ENCODE measurements at places on chromosomes 2 and 18.

GRCh38 chr2:236673126-236673822 is 103.6 kb downstream of the ACKR3 start:
- no peak for DNase-seq

GRCh38 chr2:236694146-236694888 is 124.7 kb downstream of the ACKR3 start:
- DNase-seq = no peak

- DNase-seq = no peak
Observed at GRCh38 chr2:231163011-231163410, 35.4 kb upstream of the ARMC9 start.

DNA sequence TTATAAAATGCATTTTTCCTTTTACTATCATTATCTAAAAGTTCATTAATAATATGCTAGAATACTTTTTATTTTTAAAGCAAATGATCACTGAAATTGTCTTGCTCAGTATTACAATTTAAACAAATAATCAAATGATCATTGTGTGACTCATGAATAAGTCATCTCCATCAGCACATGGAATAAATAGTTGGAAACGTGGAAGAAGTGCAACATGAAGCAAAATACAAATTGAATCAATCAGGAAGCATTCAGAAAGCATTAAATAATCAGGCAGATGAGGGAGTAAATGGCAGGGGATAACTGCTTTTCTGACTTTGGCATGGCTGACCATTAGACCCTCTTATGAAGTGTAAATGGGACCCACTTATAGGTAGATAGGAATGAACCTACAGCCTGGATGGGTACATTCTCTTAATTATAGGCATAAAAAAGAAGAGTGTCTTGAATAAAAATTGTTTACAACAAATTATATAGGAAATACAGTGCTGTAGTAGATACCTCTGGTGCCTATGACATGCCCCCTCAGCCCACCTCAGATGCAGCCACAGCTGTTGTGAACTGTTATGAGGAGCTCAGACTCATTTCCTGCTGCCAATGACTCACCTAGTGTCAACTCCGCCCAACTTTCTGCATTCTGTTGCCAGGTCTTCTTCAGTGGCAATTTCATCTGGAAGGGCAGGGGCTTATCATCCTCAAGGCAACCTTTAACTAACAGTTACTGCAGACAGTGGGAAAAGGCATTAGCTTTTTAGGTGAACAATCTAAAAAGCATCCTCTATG is 936.0 kb downstream of the TRIB2 start:
- DNase-seq = no peak

DNA sequence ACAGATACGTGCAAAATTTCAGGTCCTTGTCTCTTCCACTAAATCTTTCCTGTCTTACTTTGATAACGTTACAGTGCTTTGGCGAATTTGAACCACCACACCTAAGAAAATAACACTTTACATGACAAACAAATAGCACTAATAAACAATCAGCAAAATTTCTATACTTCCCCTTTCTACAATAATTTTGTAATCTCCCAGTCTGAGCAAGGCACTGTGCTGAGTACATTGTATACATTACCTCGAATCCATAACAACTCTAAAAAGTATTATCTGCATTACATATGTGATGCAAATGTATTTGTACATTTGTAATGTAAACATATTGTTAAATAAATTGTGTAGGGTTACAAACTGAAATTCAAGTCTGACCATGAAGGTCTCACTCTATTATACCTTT is 49.9 kb downstream of the RTN4 start:
- DNase-seq = no peak

DNA sequence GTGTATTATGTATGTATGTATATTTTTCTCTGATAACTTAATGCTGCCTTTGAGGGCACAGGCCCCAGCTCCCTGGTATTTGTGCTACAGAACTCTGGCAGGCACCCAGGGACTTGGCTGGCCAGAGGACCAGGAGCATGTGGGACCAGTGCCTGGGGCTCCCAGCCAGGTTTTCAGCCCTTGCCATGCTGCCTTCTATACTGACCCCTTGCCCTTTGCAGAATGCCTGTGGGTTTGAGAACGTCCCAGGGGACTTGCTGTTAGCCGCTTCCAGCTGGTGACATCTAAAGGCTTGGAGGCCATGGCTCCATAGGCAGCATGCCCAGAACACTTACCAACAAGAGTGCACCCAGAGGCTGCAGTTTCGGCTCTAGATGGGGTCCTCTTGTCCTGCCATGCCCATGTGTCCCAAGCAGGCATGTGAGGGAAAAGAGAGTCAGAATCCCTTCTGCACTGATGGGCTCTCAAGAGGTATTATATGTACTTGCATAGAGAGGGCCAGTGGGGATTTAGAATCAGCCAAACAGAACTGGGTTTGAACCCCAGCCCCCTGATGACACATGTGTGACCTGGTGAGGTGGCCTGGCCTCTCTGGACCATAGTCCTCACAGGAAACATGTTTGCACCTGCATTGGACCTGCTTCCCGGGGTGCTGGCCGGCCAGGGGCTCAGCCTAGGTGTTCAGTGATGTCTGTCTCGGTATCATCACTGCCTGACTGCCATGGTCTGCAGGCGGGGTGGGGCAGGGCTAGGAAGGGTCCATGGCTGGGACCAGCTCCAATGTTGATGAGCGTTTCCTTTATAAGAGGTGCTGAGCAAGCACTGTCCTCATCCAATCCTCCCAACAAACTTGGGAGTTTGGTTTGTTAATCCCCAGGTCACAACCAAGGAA is 119.2 kb upstream of the FHL2 start:
- DNase-seq = no peak

DNA sequence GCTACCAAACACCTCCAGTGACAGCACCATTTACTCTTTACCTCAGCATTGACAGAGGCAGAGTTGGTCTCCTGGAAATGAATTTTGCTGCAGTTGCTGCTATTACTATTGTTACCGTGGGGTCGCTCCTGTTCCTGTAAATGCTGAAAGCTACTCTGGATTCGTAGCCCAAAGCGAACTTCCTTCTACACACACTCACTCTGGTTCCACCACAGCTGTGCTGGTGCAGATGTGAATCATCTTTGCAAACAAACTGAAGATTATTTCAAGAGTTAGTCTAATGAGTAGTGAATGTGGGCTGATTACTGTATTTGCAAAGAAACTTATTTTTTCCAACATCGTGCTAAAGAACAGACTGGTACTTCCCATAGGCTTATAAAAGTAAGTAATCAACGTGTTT is 304.0 kb downstream of the LPIN1 start:
- DNase-seq = no peak

GRCh38 chr2:98308532-98308931 is 37.7 kb upstream of the CNGA3 start:
- no peak for DNase-seq

DNA sequence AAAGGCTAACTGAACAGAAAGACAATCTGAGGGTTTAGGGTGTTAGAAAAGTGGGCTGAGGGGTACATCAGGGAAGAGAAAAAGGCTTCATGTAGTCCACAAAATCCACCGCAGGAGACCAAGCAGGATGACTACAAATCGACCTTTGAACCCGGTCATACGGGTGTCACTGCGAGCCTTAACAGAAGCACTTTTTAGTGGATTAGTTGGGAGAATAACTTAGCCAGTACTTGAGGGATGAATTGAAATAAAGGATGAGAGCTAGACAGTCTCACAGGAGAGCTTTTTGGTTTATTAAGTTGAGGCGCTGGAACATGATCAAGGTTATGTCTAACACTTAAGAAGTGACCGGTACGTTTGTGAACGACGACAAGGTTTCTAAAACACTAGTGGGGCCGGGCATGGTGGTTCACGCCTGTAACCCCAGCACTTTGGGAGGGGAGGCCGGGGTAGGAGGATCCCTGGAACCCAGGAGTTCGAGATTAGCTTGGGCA is 217.7 kb downstream of the MCFD2 start:
- no peak for DNase-seq

- DNase-seq = no peak
Observed at GRCh38 chr2:46813680-46814079, 101.9 kb downstream of the MCFD2 start.

GRCh38 chr2:25197336-25198208 is 29.2 kb upstream of the POMC start:
- no peak for DNase-seq

DNA sequence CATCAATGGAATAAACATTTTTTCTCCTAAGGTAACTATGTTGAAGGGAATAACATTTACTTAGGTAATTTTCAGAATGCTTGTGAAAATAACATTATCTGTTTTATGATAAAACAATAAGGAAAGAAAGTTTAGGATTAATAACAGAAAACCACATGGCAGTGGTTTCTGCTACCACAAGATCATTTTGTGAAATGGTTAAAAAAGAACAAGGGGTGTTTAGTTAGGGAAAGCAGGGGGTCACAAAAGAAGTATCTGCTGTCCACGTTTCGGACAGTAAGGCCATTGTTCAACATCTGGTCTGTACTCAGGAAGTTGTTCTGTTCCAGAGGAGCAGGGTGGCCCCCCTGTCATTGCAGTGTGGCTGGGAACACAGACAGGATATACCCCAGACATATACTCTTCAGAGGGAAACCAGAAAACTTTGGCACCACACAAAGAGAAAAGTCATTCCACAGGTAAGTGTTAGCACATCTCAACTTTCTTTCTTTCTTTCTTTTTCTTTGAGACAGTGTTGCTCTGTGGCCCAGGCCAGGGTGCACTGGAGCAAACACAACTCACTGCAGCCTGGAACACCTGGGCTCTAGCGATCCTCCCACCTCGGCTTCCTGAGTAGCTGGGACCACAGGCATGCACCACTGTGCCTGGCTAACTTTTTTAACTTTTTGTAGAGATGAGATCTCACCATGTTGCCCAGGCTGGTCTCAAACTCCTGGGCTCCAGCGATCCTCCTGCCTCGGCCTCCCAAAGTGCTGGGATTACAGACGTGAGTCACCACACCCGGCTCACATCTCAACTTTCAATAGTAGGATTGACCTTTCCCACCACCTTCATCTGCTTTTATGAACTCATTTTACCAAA is 14.8 kb upstream of the ARL5A start:
- no peak for DNase-seq

- DNase-seq = no peak
Observed at GRCh38 chr2:24285484-24286152, 74.7 kb downstream of the ITSN2 start.

DNA sequence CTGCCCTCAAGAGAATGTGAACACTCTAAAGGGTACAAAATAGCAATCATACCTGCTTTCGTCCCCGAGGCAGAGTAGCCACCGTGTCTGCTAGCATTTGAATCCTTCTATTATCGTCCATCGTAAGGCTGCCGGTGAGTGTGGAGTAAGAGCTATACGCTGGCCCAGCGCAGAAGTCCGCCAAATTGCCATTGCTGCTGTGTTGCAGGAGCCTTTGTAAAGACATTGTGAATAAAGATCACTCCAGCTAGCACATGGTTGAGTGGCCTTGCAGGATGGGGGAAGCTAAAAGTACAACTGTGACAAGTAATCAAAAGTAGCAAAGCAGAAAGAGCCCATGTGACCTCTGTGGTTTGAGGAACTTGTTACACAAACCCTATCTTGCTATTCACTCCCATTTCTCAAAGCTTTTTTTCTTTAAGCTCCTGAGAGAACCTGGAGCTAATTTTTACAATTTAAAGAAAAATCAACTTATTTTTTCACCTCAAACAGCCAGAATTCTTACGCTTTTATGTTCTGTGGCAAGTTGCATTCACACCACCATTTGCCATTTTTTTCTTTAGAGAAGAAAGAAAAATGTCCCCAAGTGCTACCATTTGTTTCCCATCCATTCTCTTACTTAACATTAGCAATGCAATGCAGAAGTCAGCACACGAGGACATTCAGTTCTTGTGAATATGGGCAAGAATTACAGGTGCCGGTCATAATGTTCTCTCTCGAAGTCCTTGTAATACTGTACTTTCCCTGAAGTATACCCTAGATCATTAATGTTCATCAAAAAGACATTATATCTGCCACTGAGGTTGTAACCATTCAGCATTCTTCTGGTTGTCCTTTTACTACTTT is at the start of gene CYTIP:
Gene CYTIP, minus strand, starts transcription at position 295 of the 846 bp plus-strand sequence. Its CDS starts 69 bp downstream, at position 226.
- no peak for DNase-seq

DNA sequence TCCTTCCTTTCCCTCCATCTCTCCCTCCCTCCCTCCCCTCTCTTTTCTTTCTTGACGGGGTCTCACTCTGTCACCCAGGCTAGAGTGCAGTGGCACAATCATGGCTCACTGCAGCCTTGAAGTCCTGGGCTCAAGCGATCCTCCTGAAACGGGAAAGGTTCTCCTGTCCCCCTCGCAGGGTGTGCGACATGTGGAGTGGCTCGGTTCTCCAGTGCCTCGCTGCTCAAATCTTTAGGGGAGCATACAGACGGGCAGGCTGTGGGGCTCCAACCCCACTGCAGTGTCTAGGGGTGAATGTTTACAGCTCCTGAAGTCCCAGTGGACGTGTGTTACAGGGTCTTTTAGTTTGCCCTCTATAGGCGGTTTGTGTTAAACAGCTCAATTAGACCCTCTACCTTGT is 74.0 kb downstream of the MEX3C start:
- no peak for DNase-seq

GRCh38 chr2:173030561-173031490 is 44.8 kb upstream of the MAP3K20 start:
- no peak for DNase-seq

GRCh38 chr2:200575957-200576356 is 9.9 kb upstream of the AOX1 start:
- DNase-seq = no peak

- no peak for DNase-seq
Observed at GRCh38 chr2:126244937-126245336, 411.0 kb upstream of the GYPC start.

DNA sequence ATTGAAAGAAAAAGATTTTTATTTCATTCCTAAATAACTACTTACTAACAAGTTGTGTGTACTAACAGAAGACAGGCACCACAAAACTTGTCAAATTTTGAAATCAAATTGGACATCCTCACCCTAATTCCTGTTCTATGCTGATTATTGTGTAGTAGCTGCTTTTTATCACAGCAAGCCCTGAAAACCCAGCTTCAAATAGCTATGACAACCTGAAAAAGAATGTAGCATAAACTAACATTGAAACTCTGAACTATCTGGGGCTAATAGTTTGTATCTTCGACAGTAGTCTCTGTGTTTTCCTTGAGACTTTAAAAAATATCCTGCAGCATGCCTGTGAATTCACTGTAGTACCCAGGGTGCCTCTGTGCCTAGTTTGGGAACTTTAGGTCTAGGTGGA is 122.6 kb downstream of the WDPCP start:
- DNase-seq = no peak

DNA sequence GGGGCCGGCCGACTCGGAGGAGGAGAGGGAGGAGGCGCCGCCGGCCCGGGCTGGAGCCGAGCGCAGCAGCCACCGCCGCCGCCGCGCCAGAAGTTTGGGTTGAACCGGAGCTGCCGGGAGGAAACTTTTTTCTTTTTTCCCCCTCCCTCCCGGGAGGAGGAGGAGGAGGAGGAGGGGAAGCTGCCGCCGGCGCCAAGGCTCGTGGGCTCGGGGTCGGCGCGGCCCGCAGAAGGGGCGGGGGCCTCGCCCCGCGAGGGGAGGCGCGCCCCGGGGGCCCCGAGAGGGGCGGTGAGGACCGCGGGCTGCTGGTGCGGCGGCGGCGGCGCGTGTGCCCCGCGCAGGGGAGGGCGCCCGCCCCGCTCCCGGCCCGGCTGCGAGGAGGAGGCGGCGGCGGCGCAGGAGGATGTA is 316 bp downstream of the CRIM1 start:
- DNase-seq = no peak

Data from mesothelial cell of epicardium (in vitro differentiated cells).